ENCODE measurements at places on chromosomes 3 and 15. TPM values are rescaled to one million over a fixed set of nuclear protein-coding genes. Genes with fewer than 3 reads are reported as not detected.

Gene REC114
- not detected for total RNA-seq

Gene UBAP1L
- total RNA-seq = 0.89 TPM

Gene RNU5B-1
- total RNA-seq = not detected

Gene KBTBD13
- not detected for total RNA-seq

Gene EXD1
- not detected for total RNA-seq

Gene CNTN6
- 11.8 TPM for total RNA-seq

Gene SEMA5B
- not detected for total RNA-seq

Gene PARP15
- total RNA-seq = not detected

Gene FSIP1
- total RNA-seq = 0.16 TPM

Gene RTP1
- not detected for total RNA-seq

Gene IQCF2
- not detected for total RNA-seq

Gene CISH
- 5.3 TPM for total RNA-seq

Gene CRYGS
- 0.98 TPM for total RNA-seq

Gene NPHP3
- total RNA-seq = 7.3 TPM

Gene TTC23
- total RNA-seq = 21.0 TPM

Gene ADAMTSL3
- 0.49 TPM for total RNA-seq

Gene UACA
- total RNA-seq = 18.3 TPM

Gene AHSG
- not detected for total RNA-seq

Gene LRCH3
- 19.1 TPM for total RNA-seq

Gene SHF
- 3.3 TPM for total RNA-seq

Gene FBXW12
- total RNA-seq = not detected

Gene ZNF502
- total RNA-seq = 1.5 TPM

Gene CHRM5
- not detected for total RNA-seq

Gene CYP8B1
- total RNA-seq = not detected

Gene APOD
- not detected for total RNA-seq

Gene TGM5
- total RNA-seq = not detected

Gene LIPH
- 0.13 TPM for total RNA-seq

Gene SMAD6
- 38.8 TPM for total RNA-seq

Gene TUSC7
- total RNA-seq = not detected

Gene BRK1
- 149 TPM for total RNA-seq

Gene CPB1
- not detected for total RNA-seq

Gene PODXL2
- total RNA-seq = 13.0 TPM

Gene TYRO3
- total RNA-seq = 11.7 TPM

Gene HGD
- total RNA-seq = 1.6 TPM

Gene CPLX3
- total RNA-seq = not detected

Gene SNTN
- not detected for total RNA-seq

Gene SPTBN5
- under 0.01 TPM for total RNA-seq

Gene ADAMTS7
- 56.5 TPM for total RNA-seq

Gene SOX2
- not detected for total RNA-seq

Gene P2RY14
- not detected for total RNA-seq

Gene ZNF860
- total RNA-seq = 1.9 TPM

Gene MFGE8
- 339 TPM for total RNA-seq

Gene TRPC1
- total RNA-seq = 9.6 TPM

Gene RASGRP1
- 1.0 TPM for total RNA-seq

Gene ST6GAL1
- total RNA-seq = 22.7 TPM

Gene ARID3B
- 3.7 TPM for total RNA-seq

Gene TMCO5A
- total RNA-seq = not detected

Gene CLSTN2
- total RNA-seq = 92.3 TPM

Gene MST1R
- 2.0 TPM for total RNA-seq

Gene DUOXA1
- not detected for total RNA-seq

Gene RARRES1
- 2.3 TPM for total RNA-seq

Gene ATP10A
- 28.5 TPM for total RNA-seq

Gene APH1B
- 6.2 TPM for total RNA-seq

Gene DLL4
- total RNA-seq = 0.13 TPM

Gene ATP13A5
- not detected for total RNA-seq

Data from mesangial cell (primary cell).